ENCODE measurements at places on chromosomes 7 and 10. TPM values are rescaled to one million over a fixed set of nuclear protein-coding genes. Genes with fewer than 3 reads are reported as not detected.

The MUC12 gene
- total RNA-seq = not detected

The ZNF736 gene
- 24.2 TPM for total RNA-seq

The VAX1 gene
- total RNA-seq = not detected

The LIPF gene
- not detected for total RNA-seq

The TSPAN33 gene
- 1.3 TPM for total RNA-seq
